Small intestine (tissue), 16 donors: ENCODE measurements at places on chromosomes 6 and 20.

DNA sequence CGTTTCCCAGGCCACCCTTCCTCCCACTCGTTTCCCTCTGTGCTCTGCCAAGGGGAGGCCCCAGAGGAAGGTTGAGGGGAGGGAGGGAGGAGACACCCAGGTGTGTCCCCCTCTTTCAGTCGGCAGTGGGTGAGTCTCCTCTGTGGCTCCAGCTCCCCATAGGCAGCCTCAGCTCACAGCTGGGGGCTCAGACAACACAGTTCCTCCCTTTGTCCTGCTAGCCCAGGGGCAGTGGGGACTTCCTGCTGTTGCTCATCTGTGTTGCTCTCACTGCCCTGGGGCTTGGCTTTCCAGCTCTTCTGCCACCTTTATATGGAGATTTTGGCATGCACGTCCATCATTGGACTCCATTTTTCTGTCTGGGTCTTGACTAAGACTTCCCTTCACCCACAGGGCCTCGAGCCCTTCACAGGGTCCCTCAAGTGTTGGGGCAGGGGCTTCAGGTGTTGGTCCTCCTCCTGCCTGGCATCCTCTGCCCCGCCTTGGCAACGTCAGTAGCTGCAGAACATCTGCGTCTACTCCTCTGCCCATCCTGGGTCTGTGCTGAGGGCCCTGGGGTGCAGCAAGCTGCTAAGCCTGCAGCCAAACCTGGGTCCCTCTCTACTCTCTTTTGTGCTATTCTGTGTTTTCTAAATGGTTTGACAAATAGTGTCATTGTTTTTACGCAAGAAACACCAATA lies 190.6 kb upstream of the PMEPA1 start:
- DNase-seq: no peak

GRCh38 chr6:150118627-150119026 lies 24.2 kb upstream of the PPP1R14C start:
- peak; percentile 20 for DNase-seq

GRCh38 chr6:13453771-13454251 lies 33.6 kb downstream of the GFOD1 start:
- peak; percentile 47 for DNase-seq

DNA sequence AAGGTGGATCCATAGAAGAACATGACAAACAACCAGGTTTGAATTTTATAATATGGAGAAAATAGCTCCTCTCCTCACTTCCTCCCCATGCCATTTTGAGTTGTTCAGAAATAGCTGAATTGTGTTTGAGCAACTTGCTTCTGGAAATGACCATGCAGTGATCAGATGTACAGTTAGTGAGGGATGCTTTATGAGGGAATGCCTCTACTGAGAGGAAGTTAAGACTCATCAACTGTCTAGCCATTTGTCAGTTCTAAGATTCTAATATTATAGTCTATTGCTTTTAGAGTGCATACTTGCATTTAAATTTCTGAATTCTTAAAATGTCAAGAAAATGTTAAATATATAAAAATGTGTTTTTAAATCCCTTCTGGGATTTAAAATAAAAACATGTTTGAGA lies 3.8 kb downstream of the LAMA2 start:
- no peak for DNase-seq

- no peak for DNase-seq
Measured at GRCh38 chr20:17538517-17539170, 7.5 kb upstream of the BFSP1 start.

- DNase-seq: peak; percentile 15
Measured at GRCh38 chr6:134764741-134765140, 185.2 kb downstream of the ALDH8A1 start.

DNA sequence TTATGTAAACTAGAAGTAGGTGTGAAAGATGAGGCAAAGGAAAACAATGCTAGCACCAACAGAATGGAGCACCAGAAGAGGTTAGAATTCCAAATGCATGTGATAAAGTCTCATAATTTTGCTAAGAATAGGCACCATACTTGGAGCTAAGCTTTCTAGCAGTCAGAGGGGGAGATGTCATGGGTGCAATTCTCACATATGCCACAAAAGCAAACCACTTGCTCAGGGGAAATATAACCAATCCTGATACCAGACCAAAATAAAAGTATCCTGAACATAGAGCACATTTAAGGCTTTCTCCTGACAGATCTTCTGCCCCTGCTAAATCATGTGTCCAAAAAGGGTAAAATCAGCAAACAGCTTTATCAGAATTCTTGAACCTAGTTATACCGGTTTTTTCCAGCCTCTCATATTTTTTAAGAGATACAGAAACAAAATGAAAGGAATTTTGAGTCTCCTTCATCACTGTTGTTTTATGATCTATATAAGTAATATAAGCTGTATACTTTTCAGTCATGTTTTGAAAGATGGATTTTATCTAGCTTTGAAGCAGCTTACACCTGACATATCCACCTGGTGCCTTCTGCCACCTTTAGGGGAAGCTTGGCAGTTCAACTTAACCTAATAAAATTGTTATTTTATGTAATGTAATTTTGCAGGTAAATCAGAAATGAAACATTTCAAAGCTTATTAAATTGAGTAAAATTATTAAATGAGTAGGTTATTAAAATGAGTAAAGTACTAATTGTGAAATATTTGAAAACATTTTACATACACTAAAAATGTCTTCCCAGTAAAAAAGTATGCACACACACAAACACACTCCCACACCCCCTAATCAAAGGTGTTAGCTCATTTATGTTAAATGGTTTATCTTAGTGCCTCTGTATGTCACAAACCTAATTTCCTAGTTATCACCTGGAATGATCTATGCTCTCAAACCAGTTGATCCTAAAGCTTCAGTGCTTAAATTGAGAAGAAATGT lies 2.8 kb downstream of the SPO11 start:
- DNase-seq: no peak

DNA sequence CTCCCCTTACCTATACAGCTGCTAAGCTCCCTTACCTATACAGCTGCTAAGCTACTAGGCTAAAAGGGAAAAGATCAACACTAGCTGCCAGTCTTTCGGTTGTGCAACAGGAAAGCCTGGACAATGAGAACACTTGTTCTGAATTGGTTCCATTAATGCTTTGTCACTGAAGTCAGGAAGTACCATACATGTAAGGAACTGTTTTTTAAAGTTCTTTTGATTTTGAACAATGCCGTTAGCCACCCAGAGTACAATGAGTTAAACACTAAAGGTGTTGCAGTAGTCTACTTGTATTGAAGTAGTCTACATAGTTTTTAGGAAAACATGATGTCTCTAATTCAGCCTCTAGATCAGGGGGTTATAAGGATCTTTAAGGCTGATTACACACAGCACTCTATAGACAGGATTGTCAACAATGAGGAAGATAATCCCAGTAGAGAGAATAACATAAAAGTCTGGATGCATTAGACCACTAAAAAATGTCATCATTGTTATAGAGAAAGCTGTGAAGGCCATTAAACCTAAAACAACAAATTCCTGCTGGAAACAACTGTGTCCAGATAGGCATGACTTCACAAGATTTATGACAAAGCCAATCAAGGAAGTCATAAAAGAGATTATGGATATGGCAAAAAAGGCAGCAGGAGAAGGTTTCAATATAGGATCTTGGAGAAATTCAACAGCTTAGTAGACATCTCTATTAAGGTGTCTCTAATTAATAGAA lies 306.3 kb downstream of the PHF3 start:
- peak; percentile 64 for DNase-seq

GRCh38 chr6:33719326-33719987 lies 8.0 kb upstream of the UQCC2 start:
- no peak for DNase-seq

DNA sequence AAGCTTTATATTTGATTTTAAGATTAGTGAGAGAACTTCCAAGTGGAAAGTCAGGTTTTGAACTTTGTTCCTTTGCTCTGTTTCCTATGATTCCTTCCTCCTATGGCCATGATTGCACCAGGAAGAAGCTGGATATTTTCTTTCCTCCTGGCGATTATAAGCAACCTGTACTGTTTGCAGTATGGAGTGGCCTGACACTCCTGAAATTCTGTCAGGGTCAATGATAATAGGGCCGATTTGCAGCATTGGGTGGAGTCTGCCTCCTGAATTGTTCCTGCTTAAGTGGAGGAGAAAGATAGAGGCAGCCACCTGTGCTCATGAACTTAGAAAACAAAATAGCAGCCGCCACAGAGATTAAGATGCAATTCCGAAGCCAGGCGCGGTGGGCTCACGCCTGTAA lies 9.8 kb upstream of the FAM217A start:
- DNase-seq: peak; percentile 74

- no peak for DNase-seq
Measured at GRCh38 chr6:40499215-40499614, 87.9 kb downstream of the LRFN2 start.

GRCh38 chr6:33589731-33590530 lies 9.9 kb upstream of the BAK1 start:
- DNase-seq: peak; percentile 98

DNA sequence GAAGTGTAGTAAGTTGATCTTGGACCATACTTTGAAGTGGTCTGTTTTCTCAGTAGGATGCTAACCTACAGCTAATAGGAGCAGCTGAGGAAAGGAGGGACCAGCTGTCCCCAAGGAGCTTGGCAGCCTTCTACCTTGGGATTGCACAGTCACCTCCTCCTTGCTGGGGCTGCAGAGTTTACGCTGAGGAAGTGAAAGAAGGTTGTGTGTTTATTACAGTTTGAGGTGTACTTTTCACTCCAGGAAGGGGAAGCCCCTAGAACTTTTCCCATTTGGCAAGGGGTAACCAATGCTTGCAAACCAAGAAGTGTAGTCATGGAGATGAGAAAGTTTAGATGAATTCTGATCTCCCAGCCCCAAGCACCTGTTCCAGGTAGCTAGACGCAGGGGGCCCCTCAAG lies 58.8 kb downstream of the BMP6 start:
- no peak for DNase-seq

- no peak for DNase-seq
Measured at GRCh38 chr6:169217972-169218371, 35.7 kb downstream of the THBS2 start.

DNA sequence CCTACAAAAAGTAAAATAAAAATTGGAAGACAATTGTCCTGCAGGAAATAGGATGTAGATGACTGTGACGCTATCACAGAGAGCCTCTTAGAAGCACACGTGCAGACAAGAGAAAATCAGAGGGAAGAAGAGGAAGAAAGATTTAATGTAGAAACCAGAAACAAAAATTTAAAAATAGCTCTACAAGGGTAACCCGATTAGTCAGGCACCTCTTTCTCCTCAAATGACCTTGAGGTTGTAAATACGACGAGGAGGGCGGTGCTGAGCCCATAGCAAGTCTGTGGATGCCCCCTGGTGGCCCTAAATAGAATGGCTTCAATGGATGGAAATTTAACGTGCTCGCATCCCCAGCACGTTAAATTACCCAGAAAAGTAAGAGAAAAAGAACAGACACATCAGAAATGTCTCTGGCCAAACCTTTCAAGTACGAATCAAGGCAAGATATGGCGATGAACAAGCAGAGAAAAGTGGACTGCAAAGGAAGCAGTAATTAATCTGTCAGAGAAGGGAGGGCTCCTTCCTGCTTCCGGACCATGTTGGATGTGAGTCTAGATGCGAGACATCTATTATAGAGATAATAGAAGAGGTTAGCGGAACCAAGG lies 4.2 kb upstream of the PRPH2 start:
- DNase-seq: peak; percentile 91

- DNase-seq: peak; percentile 62
Measured at GRCh38 chr6:19833947-19834346, 3.2 kb upstream of the ID4 start.

- no peak for DNase-seq
Measured at GRCh38 chr6:110448846-110449540, 27.4 kb downstream of the SLC22A16 start.

DNA sequence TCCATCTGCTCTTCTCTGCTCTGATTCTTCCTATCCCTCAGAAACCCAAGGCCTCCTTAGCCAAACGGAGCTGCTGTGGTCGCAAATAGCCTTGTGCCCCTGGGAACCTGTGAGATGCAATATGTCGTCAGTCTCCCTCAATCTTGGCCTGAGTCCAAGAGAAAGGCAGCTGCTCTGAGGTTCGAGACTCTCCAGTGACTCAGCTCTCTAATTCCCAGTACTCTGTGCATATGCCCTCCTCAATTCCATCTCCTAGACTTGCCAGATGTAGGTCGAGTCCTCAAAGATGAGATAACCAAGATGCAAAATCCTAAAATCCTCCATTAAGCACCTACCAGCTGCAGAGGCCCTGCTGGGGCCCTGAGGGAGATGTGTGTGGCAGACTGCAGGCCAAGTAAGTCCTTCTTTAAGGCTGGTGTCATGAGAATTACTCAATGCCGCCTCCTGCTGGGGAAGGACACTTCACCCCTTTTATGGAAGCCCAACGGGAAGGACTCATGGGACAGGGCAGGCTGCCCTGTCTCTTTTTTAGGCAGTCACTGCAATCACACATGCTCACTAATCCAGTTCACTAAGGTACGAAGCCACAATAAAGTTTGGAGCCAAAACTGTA lies 28.5 kb downstream of the C6orf15 start:
- peak; percentile 29 for DNase-seq

GRCh38 chr6:70412252-70413113 lies 825 bp upstream of the FAM135A start:
- no peak for DNase-seq

DNA sequence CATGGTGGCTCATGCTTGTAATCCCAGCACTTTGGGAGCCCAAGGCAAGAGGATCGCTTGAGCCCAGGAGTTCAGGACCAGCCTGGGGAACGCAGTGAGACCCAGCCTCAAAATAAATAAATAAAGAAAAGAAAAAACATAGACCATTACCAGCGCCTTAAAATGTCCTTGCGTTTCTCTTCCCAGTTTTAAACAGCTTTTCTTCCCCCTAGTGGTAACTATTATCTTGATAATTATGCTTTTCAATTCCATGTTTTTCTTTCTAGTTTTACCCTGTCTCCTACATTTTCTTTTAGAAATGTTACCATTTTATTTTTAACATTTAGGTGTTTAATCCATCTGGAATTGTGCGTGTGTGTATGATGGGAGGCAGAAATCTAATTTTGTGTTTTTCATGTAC lies 24.4 kb downstream of the DNAH8 start:
- DNase-seq: no peak

DNA sequence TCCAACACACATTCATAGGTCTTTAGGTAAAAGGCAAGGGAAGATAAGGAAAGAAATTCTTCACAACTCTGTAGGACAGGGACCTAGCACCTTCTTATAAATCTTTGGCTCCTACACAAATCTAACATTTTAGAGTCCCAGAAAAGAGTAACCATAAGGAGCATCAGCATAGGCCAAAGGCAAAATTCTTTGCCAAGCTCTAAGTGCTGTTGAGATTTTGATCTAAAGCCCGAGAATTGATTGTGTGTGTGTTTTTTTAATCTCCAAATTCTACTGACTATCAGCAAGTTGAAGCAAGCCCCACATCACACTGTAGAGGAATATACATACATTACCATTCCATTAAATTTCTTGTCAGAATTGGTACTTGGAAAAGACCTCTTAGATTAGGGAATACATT lies 233.6 kb downstream of the BTBD9 start:
- no peak for DNase-seq

GRCh38 chr20:43461894-43462659 lies 4.4 kb downstream of the SRSF6 start:
- DNase-seq: no peak

GRCh38 chr20:47243532-47244305 lies 112.8 kb downstream of the ZMYND8 start:
- no peak for DNase-seq

DNA sequence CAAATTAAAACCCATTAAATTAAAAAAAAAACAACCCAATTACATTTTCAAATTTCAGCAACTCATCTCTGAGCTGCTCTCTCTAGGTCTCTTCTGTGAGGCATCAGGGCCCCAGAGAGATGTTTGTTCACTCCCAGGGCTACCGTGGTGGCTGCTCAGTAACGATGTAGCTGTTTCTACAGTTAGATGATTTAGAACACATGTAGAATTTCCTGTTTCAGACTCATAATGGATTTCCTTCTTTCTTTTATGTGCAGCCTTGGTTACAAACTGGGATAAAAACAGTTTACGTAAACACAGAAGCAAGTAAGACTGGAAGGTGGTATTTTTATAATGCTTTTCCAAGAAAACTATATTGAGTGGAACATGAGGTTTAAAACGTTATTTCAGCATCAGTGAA lies 116.1 kb upstream of the CCN2 start:
- DNase-seq: no peak
